ENCODE measurements at places on chromosomes 13 and 19.

GRCh38 chr19:13873834-13874515 lies 3.0 kb upstream of the NANOS3 start:
- no peak for DNase-seq

- no peak for DNase-seq
Measured at GRCh38 chr19:42123765-42124164, 8.5 kb downstream of the POU2F2 start.

DNA sequence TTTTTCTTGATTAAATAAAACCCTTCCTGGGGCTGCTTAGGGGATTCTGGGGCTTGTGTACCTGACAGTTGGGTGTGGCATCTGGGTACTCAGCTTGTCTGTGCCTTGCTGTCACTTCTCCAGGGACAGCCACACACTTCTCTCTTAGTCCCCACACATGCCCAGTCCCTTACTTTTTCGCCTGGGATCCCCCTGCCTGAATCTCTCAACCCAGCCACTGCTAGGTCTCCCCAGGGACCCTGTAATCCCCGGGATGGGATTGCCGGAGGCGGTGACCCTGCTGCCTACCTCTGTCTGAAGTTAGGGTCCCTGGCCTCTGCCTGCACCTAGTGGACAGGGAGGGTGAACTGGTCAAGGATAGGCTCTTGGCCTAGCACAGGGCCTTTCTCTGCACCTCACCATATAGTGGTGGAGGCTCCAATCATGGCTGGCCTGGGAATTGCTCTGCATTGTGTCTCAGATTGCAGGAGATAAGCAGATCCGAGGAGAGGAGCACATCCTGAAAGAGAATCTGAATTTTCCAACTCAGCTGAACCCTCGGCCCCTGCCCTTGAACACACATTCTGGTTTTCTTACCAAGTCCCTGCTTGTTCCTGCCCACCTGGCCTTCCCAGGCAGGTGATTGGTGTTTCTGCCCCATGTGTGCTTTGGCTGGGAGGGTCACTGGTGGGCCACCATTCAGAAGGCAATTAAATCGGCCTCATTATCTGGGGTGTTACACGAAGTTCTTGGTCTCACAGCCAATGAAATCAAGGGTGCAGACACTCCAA lies 8.7 kb upstream of the ZNF492 start:
- DNase-seq, result no peak

GRCh38 chr13:109605846-109606245 lies 180.5 kb downstream of the IRS2 start:
- DNase-seq, result no peak

DNA sequence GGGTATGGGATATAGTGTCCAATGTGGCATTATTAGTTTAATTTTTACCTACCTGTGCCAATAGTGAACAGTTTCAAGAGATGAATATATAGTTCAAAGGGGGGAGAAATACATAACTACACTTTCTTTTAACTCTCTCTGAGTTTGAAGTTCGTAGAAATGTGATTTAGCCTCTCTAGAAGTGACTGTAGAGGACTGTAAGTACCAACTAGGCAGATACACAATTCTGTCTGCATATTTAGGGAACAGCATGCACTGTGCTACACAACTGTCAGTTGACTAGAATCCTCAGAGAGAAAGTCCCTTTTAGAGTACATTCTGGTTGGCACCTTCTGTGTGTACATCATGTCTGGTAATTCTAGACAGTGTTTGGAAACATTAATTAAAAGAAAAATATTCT lies 17.5 kb upstream of the ZNF90 start:
- DNase-seq, result no peak

DNA sequence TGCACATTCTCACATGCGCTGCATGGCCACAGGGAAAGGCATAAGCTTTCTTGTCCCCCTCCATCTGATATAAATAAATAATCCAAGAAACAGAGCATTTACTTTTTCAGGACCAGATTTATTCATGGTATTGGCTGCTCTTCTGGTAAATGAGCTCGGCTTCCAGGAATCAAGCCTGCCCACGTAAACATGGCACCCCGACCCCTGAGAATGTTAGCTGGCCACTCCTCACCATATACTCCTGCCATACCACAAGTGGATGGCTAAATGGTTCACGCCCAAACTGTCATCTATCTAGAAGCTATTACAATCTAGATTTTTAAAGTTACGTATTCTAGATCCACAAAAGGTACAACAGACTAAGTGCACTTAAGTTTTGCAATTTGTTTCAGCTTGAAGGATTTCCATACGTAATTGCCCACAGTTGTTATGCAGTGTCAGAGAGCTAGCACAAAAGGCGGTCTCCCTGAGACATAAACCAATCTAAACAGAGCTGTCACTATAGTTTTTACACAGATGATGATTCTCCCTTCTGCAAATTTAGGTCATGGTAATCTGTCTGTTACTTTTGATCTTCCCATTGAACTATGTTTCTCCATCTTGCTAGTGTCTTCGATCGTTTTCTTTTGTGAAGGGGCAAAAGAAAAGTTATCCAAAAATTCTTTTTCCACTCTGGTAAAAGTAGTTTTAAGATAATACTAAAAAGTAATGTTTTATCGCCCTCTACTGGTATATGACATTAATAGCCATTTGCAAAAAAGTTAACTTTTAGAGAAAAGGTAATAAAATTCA lies 16.2 kb upstream of the FOXO1 start:
- no peak for DNase-seq

GRCh38 chr19:41530761-41531301 lies 45.1 kb upstream of the CEACAM21 start:
- DNase-seq, result no peak

DNA sequence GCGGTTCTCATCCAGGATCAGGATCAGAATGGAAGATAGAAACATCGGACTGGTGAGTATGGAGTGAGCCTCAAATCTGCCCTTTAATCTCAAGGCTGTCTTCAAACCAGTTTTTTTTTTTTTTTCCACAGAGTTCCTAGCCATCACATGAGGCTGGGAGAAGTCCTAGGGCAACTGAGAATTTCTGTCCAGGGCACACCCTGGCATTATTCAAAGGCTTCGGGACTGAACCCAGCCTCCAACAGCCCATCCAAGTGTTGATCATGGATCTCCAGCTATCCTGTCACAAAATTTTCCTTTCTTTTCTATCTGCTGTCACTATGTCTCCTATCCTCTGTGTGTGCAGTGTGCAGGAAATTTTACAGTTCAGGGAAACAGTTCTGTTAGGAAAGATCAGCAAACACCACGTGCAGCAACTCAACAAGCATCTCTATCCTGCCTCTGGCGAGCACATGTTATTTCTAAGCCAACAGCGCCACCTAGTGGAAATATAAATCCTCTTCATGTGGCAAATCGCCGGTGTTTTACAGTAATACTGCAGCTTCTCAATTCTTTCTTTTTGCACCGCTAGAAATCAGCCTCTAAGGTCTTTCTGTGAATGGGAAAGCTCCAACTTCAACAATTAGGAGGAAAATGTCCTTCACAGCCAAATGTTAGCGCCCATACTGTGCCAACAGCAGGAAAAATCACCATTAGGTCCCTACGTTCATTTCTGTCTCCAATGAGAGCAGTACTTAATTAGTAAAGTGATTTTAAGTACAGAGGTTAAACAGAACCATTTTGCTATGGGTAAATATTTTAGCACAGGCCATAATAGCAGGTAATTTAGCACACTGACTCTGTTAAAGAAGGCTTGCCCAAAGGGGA lies 21.4 kb upstream of the ZNF181 start:
- DNase-seq, result peak; percentile 33

DNA sequence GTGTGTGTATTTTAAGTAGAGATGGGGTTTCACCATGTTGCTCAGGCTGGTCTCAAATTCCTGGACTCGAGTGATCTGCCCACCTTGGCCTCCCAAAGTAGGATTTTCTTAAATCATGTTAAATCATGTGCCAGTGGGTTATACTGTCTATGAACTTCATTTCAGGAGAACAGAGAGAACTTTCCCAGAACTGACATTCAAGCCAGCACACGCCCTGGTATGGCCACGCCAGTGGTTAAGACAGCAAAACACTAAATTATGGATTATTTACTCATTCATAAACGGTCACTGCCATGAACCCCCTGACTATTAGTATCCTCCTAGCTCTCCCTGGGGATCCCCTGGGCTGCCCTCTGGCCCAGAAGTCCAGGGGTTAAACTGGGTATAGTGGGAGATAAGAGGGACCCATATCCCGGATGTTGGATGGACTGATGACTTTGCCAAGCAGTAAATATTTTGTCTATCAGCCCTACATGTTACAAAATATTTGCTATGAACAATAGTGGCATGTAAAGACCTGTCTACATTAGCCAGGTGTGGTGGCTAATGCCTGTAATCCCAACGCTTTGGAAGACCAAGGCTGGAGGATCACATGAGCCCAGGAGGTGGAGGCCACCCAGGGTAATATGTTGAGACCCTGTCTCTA lies 16.1 kb upstream of the STRN4 start:
- no peak for DNase-seq

DNA sequence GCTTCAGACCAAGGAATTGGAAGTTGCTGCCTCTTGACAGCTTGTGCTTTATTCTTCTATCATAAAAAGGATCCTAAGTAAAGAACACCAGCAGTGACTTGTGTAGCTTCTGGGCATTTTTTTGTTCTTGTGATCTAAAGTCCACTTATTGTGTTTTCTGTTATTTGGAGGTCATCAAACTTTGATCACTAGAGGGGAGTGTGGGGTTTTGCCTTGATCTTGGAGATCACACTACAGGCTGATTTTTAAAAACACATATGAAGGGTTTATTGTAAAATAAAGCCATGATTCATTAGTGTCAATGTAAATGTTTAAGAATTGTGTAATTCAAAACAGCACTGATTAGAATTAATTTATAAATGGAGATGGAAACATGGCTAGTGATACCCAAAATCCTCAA lies 328.7 kb upstream of the EDNRB start:
- DNase-seq, result no peak

DNA sequence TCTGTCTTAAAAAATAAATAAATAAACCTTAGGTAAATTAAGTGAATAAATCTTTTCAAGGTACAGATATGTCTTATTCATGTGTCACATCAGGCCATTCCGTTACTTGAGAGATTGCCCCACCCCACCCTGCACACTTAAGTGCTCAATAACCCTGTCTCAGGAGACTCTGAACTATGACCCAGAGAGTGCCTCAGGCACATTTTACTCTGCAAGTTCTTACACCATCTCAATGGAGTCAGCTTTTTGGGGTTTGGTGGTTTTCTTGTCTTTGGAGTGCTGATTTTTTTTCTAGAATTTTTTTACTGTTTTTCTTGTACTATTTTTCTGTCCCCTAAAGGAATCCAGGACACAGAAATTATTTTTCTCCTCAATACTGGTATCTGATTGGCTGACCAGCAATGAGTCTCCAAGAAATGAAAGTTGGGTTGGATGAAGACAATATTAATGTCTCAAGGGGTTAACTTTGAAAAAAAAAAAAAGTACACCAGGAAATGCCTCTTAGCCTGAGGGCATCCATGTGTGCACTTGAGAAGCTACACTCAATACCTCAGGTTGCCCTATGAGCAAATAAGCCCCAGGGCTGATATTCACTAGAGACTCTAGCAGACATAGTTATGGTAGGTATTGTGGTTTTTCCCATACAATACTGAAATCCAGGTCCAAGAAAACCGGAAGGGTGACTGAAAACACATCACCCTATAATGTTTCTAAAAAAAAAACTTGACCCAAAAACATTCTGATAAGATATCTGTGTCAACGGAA lies 114.6 kb upstream of the ZNF91 start:
- no peak for DNase-seq

- DNase-seq, result peak; percentile 90
Measured at GRCh38 chr19:7500811-7501450, 12.1 kb upstream of the PEX11G start.

- DNase-seq, result no peak
Measured at GRCh38 chr13:76754414-76754813, 131.8 kb downstream of the KCTD12 start.

DNA sequence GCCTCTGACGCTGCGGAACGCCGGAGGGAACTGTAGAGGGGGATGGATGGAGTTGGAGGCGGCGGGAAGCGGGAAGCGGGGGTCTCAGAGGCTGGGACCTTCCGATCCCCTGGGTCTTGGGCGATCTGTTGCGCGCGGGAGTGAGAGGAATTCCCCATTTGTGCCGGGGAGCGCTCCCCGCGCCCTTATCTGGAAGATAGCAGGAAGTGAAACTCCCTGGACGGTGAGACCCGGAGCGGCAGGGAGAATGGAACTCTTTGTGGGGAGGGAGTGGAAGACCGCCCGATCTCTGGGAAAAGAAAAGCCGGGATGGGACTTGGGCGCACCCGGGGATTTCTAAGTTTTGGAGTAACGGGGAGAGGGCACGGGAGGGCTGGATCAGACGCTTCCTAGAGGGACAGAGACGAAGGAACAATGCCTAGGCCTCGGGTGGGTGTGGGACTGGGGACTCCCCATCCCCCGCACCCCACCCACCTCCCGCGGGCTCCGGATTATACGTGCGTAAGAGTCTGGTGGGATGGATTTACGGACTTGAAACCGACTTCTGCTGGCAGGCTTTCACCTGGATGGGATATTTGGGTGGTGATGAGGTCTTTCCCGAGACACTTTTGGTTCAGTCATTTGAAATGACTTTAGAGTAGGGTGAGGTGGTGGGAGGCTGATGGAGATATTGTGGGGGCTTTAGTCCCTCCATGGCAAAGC lies 495 bp downstream of the LSR start:
- DNase-seq, result no peak

GRCh38 chr13:112735791-112736190 lies 46.0 kb downstream of the ATP11A start:
- no peak for DNase-seq

DNA sequence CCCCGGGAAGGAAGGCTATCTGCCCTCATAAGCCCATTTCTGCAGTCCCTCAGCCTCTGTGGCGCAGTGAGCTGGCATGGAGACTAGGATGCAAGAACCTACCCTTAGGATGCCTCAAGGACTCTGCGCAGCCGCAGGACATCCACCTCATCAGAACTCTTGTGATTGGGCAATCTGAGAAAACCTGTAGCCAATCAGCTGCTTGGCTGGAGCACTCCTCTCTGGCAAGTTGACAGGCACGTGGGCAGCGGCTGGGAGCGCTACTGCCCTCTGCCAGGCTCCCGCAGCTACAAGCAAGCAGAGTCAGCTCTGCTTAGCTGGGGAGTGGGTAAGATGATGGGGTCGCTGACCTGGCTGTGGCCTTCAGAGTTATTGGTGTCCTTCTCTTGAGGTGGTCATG lies 1.5 kb upstream of the ECSIT start:
- peak; percentile 97 for DNase-seq
